ENCODE measurements at places on chromosomes 12 and 14.

- no peak for DNase-seq
Measured at GRCh38 chr14:87934185-87934584, 58.8 kb downstream of the GALC start.

DNA sequence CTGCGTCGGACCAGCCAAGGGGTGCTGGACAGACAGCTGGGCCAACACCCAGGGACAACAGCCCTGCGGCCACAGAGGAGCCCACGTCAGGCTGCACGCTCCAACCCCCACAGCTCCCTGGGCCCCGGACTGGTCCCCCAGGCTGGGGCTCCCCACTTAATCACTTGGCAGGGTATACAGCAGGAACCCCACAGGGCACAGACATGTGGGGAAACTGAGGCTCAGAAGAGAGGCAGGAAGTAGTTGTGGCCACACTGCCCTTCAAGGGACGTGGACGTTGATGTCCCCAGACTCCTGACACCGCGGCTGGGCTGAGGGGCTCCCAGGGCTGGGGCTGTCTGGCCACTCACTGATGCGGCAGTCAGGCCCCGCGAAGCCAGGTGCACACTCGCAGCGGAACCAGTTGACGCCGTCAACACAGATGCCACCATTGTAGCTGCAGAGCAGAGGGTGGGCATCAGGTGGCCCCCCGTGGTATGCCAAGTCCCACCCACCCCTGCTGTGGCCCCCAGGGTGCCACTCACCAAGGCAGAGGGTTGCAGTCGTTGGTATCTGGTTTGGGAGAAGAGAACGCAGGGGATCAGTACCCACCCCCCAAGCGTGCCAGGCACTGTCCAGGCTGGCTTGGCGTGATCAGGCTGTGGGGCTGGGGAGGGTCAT lies 21.5 kb downstream of the JAG2 start:
- DNase-seq, result no peak

- no peak for DNase-seq
Measured at GRCh38 chr12:52692254-52692653, 11.1 kb downstream of the KRT77 start.

DNA sequence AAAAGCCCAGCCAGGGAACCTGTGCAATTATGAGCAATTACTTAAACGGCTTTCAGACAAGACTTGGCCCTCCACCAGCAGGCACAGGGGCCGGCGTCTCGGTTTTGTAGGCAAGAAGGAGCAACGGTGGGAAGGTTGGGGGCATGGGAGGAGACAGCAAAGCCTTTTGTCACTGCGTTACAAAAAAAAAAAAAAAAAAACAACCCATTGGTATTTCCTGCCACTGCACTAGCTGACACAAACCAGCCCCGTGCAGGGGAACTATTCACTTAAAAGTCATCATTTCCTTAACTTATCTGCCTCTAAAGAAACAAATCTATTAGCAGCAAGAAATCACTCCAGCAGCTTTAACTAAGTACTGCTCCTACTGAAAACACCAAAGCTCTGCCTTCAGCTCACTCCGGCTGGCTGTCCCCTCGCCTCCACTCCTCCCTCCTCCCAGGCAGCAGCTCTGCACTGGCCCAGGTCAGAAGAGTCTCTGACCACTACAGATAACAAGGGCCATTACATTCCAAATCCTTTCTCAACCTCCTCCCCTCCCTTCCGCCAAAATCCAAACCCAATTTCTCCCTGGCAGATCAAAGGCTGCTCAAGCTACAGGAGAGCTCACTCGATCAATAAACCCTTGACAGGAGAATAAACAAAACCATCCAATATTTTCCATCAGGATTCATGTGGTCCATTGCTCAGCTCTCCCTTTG lies 105.2 kb upstream of the CDKN3 start:
- DNase-seq, result no peak

GRCh38 chr12:45232146-45232755 lies 16.4 kb downstream of the ANO6 start:
- no peak for DNase-seq

DNA sequence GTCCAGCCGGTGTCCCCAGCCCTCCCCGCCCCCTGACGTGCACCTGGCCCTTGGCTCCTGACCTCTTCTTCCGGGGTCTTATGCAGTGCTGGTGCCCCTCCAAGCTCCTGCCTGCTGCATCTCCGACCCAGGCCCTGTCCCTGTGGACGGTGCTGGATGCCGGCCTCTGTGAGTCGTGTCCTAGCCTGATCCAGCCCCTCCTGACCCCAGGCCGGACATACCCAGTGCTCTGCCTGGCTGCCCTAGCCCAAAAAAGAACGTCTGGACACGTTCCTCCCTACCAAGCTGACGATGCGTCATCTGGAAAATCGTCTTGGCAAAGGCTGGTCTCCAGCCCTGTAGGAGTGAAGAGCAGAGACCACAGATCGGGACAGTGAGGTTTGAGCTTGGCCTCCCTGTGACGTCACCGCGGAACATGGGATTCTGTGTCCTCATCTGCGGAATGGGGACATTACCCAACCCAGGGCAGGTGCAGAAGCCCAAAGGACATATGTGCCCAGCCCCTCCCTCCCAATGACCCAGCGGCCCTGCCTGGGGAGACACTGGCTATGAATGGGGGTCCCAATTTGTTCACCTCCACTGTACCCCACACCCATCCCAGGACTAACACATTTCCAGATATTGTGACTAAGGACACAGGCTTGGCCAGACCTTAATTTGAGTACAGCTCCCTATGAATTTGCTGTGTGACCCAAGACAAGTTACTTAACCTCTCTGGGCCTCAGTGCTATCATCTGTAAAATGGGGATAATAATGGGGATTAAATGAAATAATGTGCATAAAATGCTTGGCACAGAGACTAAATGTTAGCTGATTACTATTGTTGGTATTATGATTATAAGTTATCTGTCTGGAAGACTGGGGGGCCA lies 51.0 kb upstream of the BCL11B start:
- no peak for DNase-seq

- peak; percentile 38 for DNase-seq
Measured at GRCh38 chr14:100972118-100972897, 68.8 kb upstream of the RTL1 start.

- no peak for DNase-seq
Measured at GRCh38 chr12:53055471-53056266, 5.8 kb downstream of the TNS2 start.

DNA sequence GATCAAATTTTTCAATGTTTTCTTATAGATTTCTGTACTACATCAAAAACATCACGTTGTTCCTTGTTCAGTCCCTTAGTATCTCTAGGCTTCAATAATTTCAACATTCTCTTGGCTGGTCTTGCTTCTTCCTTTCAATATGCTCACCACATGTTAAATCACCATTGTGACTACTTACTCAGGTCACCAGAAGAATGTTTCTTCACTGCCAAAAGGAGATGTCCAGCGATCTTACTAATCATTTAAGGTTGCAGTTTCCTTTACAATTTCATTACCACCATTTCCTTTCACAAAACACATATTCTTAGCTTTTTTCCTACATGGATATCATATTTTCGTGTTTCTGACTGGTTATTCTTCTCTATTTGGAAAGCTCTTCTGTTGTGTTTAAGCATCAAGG lies 363.8 kb downstream of the NAV3 start:
- peak; percentile 88 for DNase-seq

- DNase-seq, result no peak
Measured at GRCh38 chr14:52706286-52706685, 714 bp upstream of the PSMC6 start.

DNA sequence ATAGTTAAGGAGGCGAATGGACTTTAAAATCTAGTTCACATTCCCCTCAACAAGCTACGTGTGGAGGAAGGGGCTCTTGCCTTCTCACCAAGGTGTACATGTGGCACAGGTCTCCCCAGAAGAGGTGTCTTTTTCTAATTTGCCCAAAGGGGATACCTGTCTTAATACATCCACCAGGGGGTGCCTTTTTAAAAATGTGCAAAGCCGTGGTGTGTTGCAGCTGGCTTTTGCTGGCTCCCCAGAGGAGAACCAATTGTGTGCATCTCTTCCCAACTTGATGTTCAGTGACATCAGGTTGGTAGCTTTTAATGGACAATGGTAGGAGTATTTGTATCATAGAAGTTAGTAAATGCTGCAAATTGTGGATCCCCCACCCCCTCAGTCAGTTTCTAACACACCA lies 33.8 kb downstream of the CREBL2 start:
- DNase-seq, result peak; percentile 24

DNA sequence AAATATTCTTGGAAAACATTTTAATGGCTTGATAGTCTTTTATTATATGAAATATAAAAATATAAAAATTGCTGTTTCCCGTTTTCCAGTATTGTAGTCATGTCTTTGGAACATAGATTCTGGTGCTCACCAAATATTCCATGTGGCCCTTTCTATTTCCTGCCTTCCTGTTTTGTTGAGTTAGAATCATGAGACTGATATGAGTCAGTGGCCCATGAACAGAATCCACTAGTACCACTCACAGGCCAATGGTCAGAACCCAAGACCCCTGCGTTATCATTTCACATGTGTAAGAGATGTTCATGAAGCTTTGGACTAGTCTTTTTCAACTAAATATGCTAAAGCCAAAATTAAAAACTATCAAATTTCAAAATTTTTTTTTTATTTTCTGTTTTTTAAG lies 56.9 kb downstream of the BICD1 start:
- DNase-seq, result no peak

- peak; percentile 51 for DNase-seq
Measured at GRCh38 chr12:113788020-113788856, 177.9 kb downstream of the RBM19 start.

DNA sequence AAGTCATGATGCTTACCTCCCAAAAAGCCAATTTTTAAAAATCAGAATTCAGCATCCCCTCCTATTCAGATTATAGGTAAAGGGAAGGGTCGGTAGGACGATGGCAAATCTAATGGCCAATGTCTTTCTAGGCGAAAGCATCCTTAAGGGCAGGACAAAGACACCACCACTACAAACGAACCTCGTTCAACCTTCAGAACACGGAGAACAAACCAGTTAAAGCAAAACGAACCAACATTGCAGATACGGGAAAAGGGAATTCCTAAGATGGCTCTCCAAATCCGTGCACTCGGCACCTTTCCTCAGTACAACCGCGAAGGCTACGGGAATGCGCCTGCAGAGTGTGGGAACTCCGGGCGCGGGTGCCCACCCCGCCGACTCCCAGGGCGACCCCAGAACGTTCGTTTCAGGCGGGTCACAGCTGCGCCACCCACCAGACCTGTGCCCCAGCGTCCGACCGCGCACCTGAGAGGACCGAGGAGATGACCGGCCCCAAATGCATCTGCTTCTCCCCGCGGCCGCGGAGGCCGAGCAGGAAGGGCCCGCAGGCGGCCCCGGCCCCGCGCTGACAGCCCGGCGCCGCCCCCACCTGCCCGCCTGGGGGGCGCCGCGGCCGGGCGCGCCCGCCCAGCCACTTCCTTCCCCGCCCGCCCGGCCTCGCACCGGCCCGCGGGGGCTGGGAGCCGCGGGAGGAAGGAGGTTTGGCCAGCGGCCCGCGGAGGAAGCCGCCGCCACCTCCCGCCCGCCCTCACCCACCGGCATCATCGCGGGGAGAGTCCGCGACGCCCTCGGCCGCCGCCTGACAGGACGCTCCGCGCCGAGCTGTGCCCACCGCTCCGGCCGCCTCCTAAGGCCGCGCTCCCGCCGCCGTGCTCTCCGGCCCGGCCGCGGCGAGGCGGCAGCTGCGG lies 578 bp downstream of the PPP1R13B start:
- no peak for DNase-seq

DNA sequence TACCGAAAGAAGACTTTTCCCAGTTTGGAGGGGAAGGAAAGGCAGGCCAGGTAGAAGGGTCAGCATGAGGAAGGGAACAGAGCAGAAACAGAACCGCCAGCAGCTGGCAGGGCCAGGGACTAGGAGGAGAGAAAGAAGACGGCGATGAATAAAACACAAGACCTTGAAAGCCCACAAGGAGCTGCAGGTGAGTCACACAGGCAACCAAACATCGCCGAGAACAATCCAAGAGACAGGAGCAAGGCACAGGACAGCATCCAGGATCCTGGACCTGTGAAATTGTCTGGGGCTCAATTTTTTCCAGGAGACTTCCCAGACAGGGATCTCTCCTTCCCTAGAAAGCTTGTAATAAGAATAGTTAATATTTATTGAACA lies 47.3 kb downstream of the NUAK1 start:
- no peak for DNase-seq

- no peak for DNase-seq
Measured at GRCh38 chr14:32779840-32780239, 158.8 kb upstream of the NPAS3 start.

DNA sequence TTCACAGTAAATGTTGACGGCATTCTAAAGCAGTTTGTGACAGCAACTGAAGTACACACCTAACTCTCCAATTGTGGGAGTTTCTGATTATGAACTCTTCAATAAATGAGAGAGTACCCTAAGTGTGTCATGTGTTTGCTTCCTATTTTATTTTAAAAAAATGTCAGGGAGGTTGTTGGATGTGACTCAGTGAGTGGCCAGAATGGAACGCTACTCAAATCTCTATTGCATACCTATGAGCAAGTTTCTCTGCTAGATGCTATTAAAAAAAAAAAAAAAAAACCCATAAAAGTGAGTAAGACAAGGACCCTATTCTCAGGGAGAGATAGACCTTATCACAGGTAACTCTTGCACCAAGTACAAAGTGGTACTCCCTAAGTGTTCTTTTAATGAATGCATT lies 256.6 kb downstream of the BTG1 start:
- DNase-seq, result no peak

DNA sequence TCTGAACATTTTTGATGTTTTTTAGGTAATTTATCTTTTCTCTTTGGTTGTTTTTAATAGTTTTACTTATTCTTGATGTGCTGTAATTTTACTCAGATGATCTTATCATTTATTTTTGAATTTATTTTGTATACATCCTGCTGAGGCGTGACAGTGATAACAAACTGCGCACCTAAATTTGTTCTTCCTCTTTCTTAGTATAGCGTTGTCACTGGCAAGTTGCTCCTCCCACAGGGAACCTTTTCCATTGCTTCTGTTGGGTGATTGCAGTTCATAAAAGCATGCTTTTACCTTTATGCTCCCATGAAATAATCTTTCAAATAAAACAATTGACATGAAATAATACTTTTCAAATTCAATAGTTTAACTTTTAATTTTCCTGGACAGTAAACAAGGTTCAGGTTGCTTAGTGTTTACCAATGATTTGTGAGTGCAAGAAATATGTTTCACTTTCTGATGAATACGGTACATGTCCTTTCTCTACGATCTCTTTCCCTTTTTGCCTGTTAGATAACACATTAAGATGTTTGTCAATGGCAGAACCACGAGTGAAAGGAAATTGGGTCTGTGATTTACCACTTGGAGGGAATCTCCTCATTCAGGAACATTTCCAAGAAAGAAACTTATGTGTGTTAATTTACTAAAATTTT lies 223.3 kb downstream of the CCDC91 start:
- no peak for DNase-seq

All from HFFc6 (cell line).